ENCODE measurements at places on chromosomes 4 and X.

DNA sequence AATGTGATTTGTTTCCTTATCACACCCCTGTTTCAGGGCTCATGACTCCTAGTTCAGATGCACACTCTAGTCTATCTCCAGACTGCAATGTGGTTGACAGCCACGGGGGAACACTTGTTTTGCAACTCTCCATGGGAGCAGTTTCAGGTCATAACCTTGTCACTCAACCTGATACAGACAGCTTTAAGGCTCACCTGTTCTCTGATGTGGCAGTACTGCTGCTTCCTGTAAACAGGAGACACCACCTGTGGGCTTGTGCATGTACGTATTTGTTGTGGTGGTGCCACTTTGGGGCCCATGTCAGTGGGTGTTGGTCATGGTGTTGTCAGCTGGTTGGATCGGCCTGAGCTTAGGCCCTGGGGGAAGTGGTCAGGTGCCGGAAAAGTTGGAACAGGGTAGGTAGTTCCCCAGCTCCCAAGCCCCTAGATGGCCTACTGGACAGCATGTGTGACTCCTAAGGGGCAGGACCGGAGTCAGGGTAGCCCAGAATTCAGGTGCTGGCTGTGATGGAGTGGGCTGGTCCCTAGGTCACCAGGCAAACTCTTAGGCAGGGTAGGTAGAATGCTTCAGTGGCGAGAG lies 46.2 kb downstream of the FAM9B start:
- no peak for DNase-seq

DNA sequence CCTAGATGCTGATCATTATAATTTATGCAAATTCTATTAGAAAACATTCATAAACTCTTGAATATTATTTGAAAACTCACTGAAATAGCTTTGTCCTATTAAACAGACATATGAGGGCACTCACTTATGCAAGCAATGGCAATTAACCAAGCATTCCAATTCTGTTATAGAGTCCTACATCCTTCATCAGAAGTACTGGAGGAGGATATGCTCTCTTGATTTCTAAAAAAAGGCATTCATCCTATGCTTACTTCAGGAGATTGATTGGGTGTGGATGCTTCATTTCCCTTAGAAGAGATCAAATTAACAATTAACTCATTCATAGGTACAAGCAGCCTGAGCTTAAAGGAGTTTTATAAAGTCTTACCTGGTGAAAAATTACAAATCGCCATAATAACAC lies 1317.2 kb downstream of the PCDH7 start:
- no peak for DNase-seq

- DNase-seq, result no peak
These were observed 1.5 kb downstream of the LRPAP1 start for GRCh38 chr4:3530663-3531254.

DNA sequence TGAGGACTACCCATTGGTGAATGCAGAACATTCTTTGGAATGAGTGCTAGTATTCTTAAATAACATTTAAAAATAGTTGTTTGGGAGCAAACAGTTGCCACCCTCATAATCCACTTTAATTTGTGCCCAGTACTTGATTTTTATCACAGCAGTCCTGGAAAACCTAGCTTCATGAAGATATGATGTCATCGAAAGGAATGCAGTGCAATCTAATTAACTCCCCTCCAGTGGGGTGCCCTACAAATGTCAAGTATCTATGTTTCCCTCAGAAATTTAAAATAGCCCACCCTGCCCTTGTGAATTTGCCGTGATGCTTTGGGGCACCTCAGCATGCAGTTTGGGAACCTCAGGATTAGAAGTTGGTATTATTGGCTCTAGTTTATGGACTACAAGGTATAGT lies 5.4 kb downstream of the RAB9A start:
- DNase-seq, result no peak

- no peak for DNase-seq
These were observed 62.5 kb upstream of the MCUB start for GRCh38 chr4:109497511-109497910.

DNA sequence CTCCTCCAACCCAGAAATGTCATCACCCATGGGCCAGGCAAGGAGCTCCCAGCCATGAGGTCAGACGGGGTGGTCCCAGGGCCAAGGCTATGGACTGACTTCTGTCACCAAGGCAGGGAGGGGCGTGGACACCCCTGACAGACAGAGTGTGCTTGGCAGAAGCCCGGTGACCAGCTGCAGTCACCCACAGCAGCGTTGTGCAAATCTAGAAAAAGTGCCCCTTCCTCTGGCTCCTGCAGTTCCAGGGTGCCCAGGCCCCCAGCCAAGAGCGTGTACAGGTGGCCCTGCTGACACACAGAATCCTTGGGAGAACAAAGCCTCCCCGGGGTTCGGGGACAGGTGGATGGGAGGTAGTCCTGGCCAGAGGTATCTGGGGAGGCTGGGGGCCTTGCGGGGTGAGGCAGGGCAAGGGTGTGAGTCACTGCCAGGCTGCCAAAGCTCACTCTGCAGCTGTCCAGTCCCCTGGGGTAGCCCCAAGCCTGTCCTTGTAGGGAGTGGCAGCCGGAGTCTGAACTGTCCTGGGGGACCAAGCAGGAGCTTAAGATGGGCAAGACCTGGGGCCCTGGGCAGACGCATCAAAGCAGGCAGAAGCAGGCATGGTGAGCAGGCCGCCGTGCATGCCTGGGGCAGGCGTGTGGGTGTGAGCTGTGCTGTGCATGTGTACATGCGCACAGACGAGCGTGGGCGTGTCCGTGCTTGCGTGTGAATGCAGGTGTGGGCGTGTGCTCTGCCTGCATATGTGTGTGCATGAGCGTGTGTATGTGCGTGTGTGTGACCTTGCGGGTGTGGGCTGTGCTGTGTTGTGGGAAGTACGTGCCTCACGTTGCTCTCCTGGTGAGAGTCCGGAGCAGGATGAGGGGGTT lies 3.3 kb downstream of the MYL5 start:
- DNase-seq, result no peak

GRCh38 chrX:10484683-10485247 lies 135.6 kb downstream of the MID1 start:
- DNase-seq, result no peak

DNA sequence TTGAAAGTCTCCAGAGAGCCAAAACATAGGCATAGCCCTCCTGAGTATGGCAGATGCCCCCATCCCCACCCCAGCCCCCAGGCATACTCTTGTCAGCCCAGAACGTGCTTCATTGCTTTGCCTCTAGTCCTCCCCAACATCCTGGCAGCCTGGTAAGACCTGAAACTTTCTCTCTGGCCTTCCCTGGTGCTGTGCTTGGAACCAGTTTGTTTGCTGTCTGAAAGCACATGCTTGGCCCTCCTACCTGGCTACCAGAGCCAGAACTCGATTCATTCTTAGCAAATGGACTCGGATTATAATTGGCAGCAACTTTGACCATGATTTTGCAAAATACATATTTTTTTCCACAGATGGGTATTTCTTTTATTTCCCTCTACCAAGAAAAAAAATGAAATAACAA lies 248.1 kb downstream of the USP46 start:
- DNase-seq, result no peak

- DNase-seq, result no peak
These were observed 10.5 kb downstream of the USP11 start for GRCh38 chrX:47243351-47243750.

- DNase-seq, result no peak
These were observed 54.1 kb upstream of the DDIT4L start for GRCh38 chr4:100244347-100244746.

GRCh38 chrX:4263030-4263803 lies 549.8 kb upstream of the PRKX start:
- DNase-seq, result no peak

DNA sequence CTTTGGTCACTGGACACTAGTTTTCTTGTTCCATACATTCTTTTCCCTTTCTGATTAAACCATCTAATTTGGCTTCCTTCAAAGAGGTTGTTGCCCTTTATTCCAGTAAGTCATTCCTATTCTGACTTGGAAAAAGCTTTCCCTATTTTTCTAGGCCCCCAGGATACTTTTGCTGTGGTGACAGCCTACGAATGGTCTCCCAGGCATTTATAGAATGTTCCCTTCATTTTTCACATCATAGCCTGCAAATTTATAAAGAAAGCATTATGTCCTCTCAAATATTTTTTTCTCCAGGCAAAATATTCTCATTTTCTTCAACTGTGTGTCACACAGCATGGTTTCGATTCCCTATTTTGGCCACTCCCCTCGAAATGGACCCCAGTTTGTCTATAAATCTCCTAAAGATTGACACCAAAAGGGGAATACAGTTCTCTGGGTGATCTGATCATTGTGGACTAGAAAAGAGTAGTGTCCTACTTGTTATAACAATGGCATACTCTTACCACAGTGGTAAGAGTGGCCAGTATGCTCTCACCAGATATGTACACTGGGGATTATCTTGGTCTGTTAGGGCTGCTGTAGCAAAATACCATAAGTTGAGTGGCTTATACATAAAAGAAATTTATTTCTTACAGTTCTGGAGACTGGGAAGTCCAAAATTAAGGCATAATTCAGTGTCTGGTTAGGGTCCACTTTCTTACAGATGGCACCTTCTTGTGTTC lies 41.5 kb upstream of the BMP2K start:
- no peak for DNase-seq

DNA sequence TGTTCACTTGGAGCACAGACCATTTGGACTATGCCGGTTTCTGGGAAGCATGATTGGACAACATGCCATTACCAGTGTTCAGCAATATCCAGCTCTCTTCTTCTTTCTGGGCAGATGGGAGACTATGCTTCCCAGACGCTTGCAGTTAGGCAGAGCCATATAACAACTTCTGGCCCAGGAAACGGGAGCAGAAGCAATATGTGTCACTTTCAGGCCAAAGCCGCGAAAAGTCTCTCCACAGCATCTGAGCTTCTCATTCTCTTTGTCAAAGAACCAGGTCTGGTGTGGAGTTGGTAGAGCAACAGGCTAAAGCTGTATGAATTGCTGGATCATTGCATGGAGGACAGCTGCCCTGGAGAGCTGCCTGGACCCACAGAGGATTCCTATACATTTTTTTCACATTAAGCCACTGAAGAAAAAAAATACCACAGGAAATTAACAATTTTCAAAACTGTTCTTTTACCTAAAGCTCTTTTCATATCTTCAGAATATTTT lies 131.4 kb upstream of the FRG1 start:
- no peak for DNase-seq

DNA sequence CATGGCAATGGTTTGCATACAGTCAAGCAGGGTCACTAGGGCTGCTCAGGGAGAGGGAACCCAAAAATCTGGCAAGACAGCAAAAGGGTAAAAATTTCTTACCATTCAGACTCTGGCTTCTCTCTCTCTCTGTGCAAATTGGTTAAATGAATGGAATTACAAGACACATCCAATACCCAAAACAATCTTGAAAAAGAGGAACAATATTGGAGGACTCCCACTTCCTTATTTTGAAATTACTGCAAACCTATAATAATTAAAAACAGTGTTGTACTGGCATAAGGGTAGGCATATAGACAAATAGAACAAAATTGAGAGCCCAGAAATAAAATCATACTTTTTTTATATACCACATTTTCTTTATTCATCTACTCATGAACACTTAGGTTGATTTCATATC lies 24.1 kb downstream of the ETDA start:
- no peak for DNase-seq

DNA sequence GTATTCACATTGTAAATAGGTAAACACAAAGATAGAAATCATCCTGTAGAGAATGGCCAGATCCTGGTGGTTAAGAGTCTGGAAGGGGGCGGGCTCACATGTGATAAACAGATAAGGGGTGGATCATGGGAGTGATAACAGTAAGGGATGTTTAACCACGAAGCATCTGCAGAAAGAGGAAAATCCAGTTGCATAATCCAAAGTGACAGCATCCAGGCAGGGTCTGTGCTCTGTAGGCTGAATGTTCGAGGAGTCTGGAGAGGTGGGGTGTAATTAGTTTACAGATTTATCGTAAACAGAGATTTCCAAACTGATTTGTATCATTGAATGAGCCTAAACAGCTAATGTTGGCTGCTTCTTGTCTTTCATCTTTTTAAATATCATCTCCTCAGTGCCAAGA lies 1009.8 kb upstream of the SLIT2 start:
- DNase-seq, result no peak

DNA sequence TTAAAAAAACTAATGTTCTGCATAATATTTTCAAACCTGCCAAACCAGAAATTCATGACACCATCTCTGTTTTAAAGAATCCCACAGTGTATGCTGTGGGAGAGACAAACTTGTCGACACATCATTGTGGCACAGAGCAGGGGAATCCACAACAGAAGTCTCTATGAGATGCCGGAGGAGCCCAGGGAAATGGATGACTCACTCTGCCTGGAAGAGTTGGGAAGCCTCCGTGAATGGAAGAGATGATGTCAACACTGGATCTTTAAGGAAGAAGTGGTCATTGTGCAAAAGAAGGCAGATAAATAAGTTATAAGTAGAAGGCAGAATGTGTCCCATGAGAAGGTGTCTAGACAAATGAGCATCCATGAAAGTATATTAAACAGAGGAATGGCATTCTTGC lies 595.1 kb downstream of the RAB28 start:
- DNase-seq, result no peak

- no peak for DNase-seq
These were observed 60.1 kb downstream of the MXRA5 start for GRCh38 chrX:3286196-3286945.

- no peak for DNase-seq
These were observed 26.2 kb downstream of the SYAP1 start for GRCh38 chrX:16745659-16746058.

GRCh38 chr4:137509855-137510282 lies 22.4 kb downstream of the PCDH18 start:
- no peak for DNase-seq

- no peak for DNase-seq
These were observed 1.0 kb downstream of the LRP2BP start for GRCh38 chr4:185394568-185395237.

- DNase-seq, result no peak
These were observed 208.2 kb upstream of the PSAPL1 start for GRCh38 chr4:7642741-7643458.

GRCh38 chr4:119659576-119659975 lies 31.0 kb upstream of the PDE5A start:
- no peak for DNase-seq

- no peak for DNase-seq
These were observed 43.4 kb downstream of the OSTC start for GRCh38 chr4:108693819-108694218.

DNA sequence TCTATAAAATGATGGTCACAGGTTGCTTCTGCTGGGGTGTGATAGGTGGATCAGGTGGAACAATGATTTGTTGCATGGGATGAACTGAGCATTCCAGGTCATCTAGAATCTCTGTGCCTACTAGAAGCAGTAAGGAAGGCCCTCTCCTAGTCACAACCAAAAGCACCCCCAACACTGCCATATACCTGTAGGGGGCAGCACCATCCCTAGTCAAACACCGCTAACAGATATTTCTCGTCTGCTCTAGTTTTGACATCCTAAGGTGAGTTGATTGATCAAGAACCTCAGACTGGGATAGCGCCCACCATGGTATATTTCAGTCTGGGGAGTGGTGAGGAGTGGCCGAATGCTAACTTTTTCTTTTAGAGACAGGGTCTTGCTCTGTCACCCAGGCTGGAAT lies 160.2 kb downstream of the NHS start:
- DNase-seq, result no peak

GRCh38 chrX:37905436-37906147 lies 58.2 kb upstream of the DYNLT3 start:
- no peak for DNase-seq

Data from NCI-H2107 (cell line).